NCI-H524 (cell line): ENCODE measurements at places on chromosomes 11 and 22.

DNA sequence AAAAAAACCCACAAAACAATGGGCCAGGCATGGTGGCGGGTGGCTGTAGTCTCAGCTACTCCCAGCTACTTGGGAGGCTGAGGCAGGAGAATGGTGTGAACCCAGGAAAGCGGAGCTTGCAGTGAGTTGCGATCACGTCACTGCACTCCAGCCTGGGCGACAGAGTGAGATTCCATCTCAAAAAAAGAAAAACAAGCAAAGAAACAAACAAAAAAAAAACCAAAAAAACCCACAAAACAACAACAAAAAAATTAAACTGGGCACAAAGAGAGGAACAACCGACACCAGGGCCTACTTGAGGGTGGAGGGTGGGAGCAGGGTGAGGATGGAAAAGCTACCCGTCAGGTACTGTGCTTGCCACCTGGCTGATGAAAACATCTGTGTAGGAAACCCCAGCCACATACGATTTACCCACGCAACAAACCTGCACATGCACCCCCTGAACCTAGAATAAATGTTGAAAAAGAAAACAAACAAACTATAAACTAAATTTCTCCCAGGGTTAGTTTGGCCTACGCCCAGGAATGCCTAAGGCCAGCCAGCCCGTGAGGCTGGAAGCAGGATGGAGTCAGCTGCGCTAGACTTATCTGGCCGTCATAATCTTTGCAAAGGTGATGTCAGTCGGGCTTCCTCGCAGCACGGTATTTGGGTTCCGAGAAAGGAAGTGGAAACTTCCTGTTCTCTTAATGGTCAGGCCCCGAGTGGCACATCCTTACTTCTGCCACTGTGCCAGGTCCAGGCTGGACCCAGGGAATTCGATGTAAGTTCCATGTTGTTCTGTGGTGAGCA lies 21.9 kb upstream of the CYB5R3 start:
- no peak for DNase-seq

- no peak for DNase-seq
Measured at GRCh38 chr22:40322021-40322420, 24.3 kb upstream of the ADSL start.

GRCh38 chr11:130849215-130849568 lies 67.1 kb downstream of the SNX19 start:
- no peak for DNase-seq

GRCh38 chr11:73055655-73056354 lies 86.3 kb downstream of the FCHSD2 start:
- no peak for DNase-seq

DNA sequence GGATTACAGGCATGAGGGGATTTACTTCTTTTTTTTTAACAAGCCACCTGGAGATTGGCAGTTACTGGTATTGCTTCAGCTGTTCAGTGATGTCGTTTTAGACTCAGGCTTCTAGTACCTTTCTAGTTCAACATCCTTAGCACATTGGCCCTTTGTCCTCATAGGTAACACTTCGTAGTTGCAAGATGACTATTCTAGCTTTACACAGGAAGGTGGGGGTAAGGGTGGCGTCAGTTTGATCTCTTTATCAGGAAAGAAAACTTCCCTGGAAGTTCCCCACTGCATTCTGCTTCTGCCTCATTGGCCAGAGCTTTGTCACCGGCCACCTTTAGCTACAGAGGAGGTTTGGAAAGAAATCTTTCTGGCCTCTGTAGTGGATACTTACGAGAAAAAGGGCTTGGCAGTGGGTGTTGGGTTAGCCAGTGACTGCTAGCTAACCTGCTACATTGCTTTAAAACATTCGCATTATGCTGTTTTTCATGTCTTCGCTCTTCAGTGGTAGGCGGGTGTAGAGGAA lies 40.7 kb downstream of the SFI1 start:
- DNase-seq = no peak

DNA sequence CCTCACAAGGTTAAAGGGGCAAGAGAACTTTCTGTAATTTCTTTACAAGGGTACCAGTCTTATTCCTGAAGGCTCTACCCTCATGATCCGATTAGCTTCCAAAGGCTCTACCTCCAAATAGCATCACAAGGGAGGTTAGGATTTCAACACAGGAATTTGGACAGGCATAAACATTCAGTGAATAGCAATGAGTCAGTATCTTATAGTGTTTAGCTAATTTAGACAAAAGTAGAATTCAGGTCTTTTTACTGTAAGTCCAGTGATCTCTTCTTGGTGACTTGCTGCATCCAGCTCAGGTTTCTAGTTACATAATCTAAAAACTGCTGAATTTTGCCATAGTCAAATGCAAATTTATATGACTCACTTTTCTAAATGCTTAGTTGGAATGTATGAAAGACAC lies 1995.6 kb upstream of the RAG2 start:
- no peak for DNase-seq
